ENCODE measurements at places on chromosomes 7 and 10.

GRCh38 chr10:120948889-120949608, 97.9 kb downstream of the WDR11 start:
- no peak for DNase-seq

GRCh38 chr7:138091032-138091431, 14.8 kb downstream of the AKR1D1 start:
- no peak for DNase-seq

- no peak for DNase-seq
Measured at GRCh38 chr10:85537561-85537960, 829.0 kb downstream of the GRID1 start.

- no peak for DNase-seq
Measured at GRCh38 chr10:111261081-111261615, 184.3 kb downstream of the ADRA2A start.

DNA sequence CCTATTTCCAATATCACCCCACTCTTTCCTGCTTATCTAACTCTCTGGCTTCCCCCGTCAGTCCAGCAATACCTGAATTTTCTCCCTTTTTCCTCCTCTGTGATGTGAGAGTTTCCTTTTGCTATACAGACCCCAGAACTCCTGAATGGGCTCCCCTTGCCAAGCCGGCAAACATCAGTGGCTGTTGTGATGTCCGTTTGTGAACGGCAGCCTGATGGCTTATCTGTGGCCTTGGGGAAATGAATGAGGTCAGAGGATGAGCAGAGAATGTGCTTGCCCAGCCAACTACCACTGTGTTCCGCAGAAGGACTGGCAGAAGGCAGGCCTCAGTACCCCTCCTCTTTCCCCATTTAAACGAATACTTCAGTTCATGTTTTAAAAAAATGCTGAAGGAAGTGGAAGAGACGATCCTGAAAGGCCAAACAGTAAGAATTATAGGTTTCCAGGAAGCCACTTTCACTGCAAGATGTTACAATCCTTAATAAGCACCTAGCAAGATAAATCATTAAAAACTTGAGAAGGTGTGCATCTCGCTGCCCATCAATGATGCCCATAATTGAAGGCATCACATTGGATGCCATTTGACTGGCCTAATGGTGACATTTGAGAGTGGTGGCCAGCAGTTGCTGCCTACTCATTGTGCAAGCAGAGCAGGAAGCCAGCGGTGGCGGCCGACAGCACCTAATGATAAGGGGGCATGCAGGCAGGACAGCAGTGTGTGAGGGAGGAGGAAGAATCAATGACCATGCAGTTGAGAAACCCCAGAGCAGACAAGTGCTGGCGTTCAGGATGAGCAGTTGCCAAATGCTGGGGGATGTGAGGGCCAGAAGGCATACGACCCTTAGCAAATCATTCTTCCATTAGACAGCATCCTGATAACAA, 31.5 kb downstream of the SLC18A2 start:
- no peak for DNase-seq

DNA sequence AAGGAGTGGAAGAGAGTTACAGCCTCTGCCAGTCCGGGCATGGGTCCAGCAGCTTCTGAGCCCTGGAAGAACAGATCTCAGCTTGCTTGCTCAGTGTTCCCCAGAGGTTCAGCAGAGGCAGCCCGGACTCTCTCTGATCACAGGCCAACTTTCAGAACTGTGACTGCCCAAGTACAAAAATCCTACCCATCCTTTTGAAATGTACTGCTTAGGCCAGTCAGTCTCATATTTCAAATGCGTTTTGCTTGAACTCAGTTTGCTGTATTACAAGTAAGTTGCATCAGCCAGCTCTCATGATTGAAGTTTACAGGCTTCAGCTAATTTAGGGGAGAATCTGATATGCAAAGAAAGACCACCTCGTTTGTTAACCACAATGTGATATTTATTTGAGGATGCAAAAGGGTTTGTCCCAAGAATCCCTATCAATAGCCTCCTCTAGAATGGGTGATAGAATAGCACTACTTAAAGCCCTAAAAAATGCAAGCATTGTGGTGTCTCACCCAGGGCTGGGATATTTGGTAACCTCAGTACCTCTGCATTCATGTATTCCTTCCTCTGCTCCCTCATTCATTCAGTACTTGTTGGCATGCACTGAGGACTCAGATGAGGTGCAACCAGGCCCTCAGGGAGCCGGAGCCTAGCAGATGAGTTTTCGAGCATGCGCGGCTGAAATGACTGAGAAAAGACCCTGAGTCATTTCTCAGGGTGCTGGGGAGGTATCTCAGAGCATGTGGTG, 7.0 kb downstream of the AIMP2 start:
- DNase-seq: peak; percentile 30

DNA sequence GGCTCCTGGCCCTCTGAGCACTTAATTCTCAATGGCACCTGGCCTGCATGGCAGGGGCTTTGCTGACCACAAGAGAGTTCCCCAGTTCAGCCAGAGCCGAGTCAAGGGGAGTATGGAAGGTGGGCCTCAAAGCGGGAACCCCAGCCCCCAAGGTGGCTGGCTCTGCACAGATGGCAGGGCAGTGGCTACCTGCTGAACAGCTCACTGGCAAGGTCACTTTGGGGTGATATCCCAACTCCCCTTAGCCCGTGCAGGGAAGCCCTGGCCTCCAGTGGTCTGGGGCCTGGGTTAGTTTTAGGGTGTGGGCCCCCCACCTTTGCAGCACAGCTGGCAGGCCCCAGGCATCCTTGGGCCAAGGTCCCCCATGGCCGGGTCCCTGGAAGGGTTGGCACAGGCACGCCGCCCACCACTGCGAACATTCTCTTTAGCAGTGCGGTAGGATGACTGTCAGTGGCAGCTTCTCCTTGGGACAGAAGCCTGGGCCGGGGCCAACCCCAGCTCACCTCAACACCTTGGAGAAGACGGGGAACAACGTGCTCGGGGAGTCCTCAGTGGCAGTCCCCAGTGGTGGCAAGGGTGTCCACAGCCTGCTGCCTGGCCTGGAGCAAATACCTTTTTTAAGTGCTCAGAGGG, 36.8 kb downstream of the PPIF start:
- no peak for DNase-seq

DNA sequence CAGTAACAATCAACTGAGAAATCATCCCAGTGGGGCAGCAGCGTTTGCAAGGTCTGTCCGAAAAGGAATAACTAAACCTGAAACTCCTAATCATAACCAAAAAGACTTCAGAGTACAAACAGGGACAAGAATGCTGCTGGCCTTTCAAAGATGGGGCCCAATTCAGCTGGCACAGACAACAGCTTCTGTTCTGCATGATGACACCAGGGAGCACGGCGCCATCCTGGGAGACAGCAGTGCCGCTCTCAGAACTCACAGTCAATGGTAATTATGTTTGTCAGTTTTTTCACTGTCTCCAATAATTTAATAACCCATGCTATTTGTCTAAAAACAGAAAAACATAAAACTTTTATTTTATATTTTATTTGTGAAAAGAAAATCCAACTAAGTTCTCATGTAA, 90.0 kb downstream of the LARP4B start:
- no peak for DNase-seq

GRCh38 chr10:59098387-59098786, 78.1 kb upstream of the PHYHIPL start:
- DNase-seq: no peak

GRCh38 chr7:50962962-50963374, 180.3 kb upstream of the GRB10 start:
- peak; percentile 79 for DNase-seq

DNA sequence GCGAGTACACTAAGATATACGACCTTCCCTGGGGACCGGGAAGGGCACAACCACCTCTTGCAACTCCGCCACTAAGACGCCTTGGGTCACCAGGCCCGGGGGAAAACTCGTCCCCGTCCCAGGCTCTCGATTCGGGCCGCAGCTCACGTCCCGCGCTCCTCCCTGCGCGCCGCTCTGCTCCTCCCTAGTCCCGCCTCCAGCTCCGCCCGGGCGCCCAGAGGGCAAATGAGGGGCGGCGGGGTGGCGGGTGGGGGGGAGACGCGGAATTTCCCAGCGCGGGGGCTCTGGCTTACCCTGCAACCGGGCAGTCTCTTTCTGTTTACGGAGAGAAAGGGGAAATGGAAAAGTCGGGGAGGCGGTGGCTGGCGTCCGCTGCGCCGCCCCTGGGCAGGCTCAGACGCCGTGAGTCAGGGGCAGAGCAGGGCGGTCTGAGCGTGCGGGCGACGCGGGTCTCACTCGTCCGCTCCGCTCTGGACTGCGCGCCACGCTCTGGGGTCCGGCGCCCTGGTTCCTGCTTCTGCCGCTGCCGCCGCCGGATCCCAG, at the start of gene MAP3K8:
MAP3K8 (plus strand) TSS at position 455 of the 543 bp plus-strand sequence. CDS start 4,755 bp downstream, outside the sequence.
- no peak for DNase-seq

GRCh38 chr7:158357898-158358821, 229.5 kb downstream of the PTPRN2 start:
- no peak for DNase-seq

DNA sequence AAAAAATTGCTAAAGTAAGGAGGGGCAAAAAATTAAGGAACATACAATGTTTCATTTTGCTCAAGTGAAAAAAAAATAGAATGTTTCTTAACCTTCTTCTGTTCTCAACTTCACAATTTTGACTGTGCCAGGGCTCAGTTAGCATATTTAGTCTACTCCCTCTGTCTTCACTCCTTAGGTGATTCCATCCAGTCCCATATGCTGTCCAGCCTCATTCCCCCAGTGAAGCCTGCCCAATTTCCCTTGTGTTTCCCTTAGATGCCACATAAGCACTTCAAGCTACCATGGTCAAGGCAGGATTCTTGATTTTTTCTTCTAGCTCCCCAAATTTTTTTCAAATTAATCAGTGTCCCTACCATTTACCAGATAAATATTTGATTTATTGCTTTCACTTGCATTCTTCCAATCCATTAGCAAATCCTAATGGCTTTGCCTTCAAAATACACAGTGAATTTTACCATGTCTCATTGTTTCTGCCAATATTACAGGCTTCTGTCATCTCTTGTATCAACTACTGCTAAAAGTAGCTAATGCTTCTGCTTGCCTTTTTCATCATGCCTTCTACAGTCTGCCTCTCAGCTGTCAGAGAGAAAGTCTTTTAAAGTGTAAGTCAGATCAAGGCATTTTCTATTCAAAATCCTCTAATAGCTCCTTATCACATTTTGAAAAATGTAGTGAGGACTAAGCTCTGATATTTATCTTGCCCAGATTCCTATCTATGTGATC, 166.8 kb downstream of the MACC1 start:
- DNase-seq: no peak

- DNase-seq: no peak
Measured at GRCh38 chr7:35004531-35005095, 32.7 kb downstream of the DPY19L1 start.

GRCh38 chr7:108637049-108637621, 67.5 kb downstream of the DNAJB9 start:
- no peak for DNase-seq

DNA sequence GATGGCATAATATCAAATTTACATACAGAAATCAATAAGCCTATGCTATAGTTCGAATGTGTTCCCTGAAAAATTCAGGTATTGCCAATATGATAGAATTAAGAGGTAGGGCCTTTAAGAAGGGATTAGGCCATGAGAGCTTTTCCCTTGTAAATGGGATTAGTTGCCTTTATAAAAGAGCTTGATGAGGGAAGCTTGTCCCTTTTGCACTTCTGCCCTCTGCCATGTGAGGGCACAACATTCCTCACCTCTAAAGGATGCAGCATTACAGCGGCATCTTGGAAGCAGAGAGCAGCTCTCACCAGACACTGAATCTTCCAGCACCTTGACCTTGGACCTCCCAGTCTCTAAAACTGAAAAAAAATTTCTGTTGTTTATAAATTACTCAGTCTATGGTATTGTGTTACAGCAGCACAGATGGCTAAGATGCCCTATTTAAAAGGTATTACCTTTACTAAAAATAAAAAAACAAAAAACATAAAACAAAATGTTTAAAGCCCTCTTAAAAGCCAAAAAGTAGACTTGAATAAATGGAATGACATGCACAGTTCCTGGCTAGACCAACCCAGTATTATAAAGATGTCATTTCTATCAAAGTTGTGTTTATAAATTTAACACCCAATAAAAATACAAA, 909.6 kb downstream of the REEP3 start:
- no peak for DNase-seq

- no peak for DNase-seq
Measured at GRCh38 chr7:52571026-52571425, 464.4 kb upstream of the POM121L12 start.
